Vagina (tissue), 2 donors: ENCODE measurements at places on chromosomes 7 and 10.

- DNase-seq, result no peak
Measured at GRCh38 chr10:79001082-79001885, 67.5 kb upstream of the ZMIZ1 start.

- no peak for DNase-seq
Measured at GRCh38 chr10:118783776-118784545, 29.2 kb upstream of the CACUL1 start.

GRCh38 chr7:20417260-20417659 lies 86.6 kb downstream of the ITGB8 start:
- no peak for DNase-seq

DNA sequence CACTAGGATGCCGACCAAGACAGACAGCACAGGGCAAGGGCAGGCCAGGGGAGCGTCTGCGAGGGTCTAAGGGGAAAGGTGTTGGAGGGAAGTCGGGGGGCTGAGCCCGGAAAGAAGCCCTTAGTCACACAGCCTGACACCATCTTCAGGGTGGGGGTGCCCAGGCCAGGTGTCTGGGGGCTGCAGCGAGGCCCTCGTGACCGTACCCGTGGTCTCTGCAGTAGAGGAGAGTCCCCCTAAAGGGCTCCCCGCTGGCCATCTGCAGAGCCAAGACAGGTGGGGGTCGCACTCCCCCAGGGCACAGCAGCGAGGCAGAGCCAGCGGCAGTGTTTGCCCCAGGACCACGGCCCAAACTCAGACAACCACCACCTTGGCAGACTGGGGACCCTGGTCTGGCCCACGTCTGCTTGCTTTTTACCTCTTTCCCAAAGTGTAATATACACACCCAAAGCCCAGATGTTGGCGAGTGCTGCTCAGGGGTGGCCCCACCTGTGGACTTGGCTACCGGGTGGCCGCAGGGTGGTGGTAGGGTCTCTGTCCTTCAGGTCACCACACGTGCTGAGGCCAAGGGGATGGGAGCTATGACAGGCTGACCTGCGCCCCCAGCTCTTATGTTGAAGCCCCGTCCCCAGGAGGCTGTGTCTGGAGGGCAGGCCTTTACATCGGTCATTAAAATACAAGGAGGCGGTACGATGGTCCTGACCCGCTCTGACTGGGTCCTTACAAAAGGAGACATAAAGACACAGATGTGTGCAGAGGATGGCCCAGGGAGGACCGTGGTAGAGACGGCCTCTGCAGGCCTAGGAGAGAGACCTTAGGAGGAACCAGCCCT lies 107.4 kb downstream of the DNAJB6 start:
- no peak for DNase-seq

DNA sequence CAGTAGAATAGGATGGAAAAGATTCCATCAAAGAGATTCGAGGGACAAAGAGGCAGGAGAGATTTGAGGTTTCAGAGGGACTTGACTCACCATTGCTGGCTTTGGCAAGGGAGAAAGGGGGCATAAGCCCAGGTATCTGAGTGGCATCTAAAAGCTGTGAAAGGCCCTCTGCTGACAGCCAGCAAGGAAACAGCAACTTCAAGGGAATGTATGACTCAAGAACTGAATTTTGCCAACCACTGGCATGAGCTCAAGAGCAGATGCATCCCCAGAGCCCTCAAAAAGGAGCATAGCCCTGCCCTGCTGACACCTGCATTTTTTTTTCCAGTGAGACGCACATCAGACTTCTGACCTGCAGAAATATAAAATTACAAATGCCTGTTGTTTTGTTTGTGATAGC lies 19.6 kb upstream of the ADAM12 start:
- DNase-seq, result no peak

GRCh38 chr10:34010891-34011290 lies 676.4 kb upstream of the NRP1 start:
- DNase-seq, result no peak

DNA sequence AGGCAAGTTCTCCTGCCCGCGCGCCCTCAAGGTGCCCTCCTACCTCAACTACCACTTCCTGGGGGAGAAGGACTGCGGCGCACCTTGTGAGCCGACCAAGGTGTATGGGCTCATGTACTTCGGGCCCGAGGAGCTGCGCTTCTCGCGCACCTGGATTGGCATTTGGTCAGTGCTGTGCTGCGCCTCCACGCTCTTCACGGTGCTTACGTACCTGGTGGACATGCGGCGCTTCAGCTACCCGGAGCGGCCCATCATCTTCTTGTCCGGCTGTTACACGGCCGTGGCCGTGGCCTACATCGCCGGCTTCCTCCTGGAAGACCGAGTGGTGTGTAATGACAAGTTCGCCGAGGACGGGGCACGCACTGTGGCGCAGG lies 1.4 kb downstream of the FZD1 start:
- no peak for DNase-seq

DNA sequence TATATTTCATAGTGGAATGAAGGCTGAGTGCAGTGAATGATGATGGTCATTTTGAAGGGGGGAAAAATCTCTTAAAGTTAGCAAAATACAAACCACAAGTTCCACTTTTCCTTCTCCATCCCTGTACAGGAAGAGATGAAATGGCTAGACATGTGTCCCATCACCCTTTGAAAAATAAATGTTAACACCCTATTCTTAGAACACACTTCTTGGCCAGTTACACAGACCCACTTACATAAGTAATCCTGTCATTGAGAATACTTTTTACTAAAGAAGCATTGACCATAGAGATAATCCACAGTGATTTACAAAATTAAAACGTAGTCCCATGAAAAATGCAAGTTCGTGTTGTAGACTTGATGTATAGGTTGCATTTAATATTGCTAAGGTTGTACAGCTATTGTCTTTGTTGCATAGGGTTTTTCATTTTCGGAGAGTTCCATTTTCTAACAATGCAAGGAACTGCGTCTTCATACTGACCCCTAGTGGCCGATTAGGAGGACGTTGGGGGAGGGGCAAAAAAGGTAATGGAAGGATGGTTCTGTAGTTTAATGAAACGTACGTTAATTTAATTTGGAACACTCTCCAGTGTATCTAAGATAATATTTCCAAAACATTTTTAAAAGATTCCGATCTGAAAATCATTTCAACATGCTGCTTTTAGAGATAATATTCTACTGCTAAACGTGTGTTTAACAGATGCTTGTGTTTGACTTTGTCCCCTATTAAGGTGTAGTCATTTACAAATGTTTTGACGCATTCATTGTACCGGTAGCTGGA lies 60.9 kb downstream of the ARMC3 start:
- DNase-seq, result no peak

GRCh38 chr7:12706900-12707536 lies 19.6 kb downstream of the ARL4A start:
- DNase-seq, result no peak

DNA sequence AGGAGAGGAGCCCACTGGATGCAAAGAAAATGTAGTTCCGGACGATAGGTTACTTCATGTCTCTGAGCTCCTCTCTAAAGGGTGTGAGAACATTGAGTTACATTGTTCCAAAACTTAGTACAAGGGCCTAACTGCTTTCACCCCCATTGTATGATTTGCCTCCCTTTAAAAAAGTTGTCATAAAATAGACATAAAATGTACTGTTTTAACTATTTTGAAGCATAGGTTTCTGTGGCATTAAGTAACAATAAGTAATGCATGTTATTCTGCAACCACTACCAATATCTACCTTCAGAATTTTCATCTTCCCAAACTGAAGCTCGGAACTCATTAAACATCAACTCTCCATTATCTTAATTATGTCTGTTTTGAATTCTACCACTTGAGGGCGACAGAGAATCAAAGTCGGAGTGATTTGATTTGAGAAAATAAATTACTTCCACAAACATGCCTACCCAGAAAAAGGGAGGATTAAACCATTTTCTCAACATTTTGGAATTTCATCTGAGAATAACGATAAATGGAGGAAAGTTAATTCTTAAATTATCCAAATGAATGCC lies 2.7 kb downstream of the IGFBP1 start:
- DNase-seq, result no peak
